Spinal cord (tissue), 10 donors: ENCODE measurements at places on chromosomes 3 and 15. TPM values are rescaled to one million over a fixed set of nuclear protein-coding genes. Genes with fewer than 3 reads are reported as not detected.

GRCh38 chr3:181753391-181753790 is 41.7 kb downstream of the SOX2 start:
- DNase-seq = no peak

GRCh38 chr3:148366743-148367410 is 330.8 kb upstream of the AGTR1 start:
- peak; percentile 84 for DNase-seq

SERP1 gene
- total RNA-seq = 98.0 TPM

KCNH8 gene
- total RNA-seq = 6.9 TPM
